Activated effector memory CD4-positive, alpha-beta T cell treated with anti-CD3 and anti-CD28 coated beads, Interleukin-2, amount 50 U/mL, for 16 hours (primary cell): ENCODE measurements at places on chromosomes 11 and 22.

- no peak for DNase-seq
Measured at GRCh38 chr11:122310766-122311165, 194.8 kb upstream of the BLID start.

DNA sequence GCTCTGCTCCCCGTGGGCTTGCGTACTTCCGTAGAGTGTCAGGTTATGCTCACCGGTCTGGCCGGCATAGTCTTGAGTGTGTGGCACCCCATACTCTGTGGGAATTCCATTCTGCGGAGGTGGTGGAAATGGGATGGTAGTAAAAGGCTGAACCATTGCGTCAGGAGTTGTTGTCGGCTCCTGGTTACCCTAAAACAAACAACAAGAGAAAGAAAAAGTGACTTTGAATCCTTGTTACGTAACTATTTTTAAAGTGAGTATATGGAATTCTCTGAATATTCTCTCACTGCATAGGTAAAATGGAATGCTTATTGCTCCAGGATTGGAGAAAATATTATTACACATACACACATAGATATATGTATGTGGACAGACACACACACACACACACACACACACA lies 92.1 kb downstream of the APOL5 start:
- DNase-seq: no peak

DNA sequence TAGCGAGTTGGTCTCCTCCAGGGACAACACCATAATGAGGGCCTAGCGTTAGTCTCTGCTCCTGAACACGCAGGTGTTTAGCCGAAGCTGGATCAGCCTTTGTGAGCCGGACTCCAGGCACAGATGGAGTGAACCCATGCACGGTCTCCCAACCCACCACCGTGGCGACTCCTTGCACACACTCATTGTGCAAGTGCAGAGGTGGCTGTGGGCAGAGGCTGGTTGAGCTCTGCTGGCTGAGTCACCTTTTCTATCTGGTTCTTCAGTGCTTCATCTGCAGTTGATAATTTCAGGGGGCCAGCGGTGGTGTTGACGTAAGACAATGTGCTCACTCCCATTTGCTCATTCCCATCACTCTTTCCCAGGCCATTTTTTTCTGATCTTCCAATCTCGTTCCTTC lies 72.1 kb upstream of the SLC22A12 start:
- DNase-seq: no peak

GRCh38 chr11:1392561-1392960 lies 2.8 kb downstream of the BRSK2 start:
- no peak for DNase-seq

DNA sequence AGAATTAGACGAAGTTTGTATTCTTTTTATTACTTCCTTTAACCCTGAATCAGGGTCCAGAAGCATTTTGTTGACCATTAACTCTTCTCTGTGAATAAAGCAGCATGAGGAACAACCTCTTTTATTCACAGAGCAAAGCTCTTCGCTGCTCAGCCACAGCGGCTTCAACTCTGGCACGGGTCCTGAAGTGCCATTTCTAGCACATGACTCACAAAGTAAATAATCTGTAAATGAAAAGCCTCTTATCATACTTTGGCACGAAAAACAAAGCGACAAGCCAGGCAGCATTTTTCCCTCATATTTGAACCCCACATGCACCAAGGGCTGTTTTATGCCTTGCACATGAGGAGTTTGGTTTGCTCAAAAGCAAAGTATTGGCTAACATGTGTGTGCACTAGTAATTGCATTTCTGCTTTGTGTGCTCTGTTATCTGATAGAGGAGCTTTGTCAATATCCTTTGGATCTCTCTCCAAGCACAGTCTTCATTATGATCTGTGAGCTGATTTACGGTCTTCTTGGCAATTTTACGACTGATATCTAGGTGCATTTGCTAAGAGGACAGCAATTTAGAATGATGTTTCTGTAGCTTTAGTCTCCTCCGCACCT lies 33.0 kb upstream of the APOBEC3A start:
- no peak for DNase-seq

DNA sequence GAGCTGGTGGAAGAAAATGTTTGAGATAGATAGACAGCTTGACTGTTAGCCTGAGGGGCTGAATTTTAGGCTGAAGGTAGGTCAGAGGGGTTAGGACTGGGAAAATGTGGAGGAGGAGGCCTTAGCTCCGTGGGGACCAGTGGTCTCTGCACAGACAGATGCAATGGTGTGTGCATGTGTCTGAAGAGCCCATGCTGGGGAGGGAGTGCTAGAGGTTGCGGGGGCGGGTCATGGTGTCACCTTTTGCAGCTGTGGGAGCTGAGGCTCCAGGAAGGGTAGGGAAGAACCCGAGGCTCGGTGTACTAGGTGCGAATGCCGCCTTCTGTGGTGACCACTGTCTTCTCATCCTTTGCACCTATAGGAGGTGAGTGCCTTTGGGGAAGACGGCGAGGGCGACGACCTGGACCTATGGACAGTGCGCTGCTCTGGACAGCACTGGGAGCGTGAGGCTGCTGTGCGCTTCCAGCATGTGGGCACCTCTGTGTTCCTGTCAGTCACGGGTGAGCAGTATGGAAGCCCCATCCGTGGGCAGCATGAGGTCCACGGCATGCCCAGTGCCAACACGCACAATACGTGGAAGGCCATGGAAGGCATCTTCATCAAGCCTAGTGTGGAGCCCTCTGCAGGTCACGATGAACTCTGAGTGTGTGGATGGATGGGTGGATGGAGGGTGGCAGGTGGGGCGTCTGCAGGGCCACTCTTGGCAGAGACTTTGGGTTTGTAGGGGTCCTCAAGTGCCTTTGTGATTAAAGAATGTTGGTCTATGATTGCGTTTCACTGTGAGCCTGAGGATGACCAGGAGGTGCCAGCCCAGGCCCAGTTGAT lies 1.6 kb downstream of the SDF2L1 start:
- DNase-seq: peak; percentile 70

- no peak for DNase-seq
Measured at GRCh38 chr11:35038211-35038928, 100.6 kb upstream of the CD44 start.

DNA sequence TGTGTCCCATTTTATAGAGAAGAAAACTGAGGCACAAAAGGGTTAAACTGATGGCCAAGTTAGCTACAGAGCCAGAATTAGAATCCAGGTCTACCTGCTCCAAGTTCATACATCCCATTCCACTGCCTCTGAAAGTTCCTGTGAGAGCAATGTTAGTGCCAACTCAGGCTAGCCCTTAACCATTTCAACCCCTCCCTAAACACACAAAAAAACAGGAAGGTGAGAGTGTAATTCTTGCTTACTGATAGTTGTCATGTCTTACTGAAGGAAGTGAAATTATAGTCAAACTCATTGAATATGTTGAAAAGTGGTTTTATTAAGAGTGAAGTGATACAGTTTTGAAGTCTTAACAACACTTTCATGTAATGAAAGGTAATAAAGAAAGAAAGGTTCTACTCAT lies 2.9 kb upstream of the E2F8 start:
- DNase-seq: no peak

GRCh38 chr11:104784684-104785460 lies 113.4 kb downstream of the CASP12 start:
- no peak for DNase-seq

GRCh38 chr11:89503422-89503821 lies 12.2 kb upstream of the NOX4 start:
- no peak for DNase-seq

DNA sequence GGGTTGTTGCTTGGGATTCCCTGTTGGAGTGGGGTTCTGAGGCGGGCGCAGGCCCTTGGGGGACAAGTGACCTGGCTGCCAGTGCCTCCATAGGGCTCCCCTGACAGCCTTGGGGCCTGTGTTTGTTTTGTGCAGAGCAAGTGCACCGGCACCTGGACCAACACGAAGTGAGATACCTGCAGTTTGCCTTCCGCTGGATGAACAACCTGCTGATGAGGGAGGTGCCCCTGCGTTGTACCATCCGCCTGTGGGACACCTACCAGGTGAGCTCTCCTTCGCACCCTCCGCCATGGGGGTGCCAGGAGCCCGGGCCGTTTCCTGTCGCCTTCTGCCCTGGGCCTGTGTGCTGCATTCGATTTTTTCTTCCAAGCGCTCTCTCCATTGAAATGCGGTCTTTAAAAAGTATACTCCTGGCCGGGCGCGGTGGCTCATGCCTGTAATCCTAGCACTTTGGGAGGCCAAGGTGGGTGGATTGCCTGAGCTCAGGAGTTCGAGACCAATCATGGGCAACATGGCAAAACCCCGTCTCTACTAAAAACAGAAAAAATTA lies 274.6 kb downstream of the TBC1D22A start:
- no peak for DNase-seq

DNA sequence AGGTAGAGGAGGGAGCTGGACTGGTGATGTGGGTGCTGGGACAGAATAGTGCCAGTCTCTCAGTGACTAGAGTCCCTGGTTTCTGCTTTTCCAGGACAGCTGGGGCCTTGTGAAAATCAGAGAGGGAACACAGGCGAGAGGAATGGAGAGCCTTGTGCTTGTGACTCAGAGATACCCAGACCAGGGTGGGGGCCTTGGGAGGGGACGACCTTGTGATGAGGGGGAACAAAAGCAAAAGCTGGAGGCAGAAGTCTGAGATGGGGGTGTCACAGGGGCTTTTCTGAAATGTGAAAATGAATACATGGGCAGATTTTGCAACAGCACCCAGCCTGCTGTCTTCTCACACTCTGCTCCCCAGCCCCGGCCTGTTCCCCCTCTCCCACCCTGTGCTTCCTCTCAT lies 3.4 kb upstream of the NR1H3 start:
- no peak for DNase-seq

DNA sequence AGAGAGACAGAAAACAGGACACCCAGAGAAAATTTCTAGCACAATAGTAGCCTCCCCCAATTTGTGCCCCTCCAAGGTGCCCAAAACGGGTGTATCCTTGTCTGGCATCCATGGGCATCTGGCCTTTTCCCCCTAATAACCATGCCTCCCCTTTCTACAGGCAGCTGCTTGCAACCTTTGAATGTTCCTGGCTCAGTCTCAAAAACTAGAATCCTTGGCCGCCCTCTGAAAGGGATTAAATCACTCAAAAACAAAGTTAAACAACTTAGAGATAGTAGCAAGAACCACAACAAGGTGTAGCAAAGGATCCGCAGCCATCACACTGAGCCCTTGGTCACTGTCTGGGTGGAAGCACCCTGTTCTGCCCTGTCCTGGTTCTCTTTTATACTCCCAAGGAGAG lies 105.6 kb downstream of the MN1 start:
- DNase-seq: no peak
